ENCODE measurements at places on chromosomes 2 and 18.

DNA sequence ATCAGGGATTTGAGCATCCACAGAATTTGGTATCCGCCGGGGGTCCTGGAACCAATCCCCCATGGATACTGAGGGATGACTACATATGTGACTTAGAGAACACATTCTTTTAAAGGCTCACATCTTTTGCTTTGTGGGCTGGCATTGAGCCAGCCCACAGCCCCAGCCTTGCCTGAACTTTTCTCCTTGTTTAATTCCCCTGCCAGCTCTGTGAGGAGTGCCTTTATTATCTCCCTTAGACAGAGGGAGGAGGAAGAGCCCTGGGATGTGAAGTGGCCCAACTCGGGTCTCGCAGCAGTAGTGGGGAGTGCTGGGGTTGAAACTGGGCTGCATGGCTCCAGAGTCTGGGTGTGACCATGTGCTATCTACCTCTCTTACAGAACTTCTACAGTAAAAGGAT lies 7.6 kb downstream of the TTC39C start:
- no peak for DNase-seq

- no peak for DNase-seq
Measured at GRCh38 chr2:216299588-216299987, 72.7 kb downstream of the MARCHF4 start.

- no peak for DNase-seq
Measured at GRCh38 chr2:54207666-54208195, 48.3 kb downstream of the TSPYL6 start.

GRCh38 chr18:78776151-78776550 lies 203.5 kb upstream of the SALL3 start:
- DNase-seq: no peak

DNA sequence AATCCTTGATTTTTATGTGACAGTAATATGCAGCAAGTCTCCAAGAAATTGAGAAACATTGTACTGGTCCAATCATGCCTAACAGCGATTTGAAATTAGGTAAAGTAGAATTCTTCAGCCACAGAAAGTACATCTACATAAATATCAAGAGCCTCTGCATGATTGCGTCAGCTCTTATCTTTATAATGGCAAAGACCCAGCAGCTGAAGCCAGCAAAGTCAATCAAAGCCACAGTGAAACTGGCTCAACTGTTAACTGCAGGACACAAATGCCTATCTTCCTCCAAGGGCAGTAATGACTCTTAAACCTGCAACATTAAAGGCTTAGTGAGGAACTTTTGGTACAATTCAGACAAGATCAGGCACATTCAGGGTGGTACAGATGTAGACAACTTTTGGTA lies 102.5 kb downstream of the BARD1 start:
- DNase-seq: no peak

GRCh38 chr2:768451-768850 lies 91.2 kb upstream of the TMEM18 start:
- DNase-seq: no peak

- no peak for DNase-seq
Measured at GRCh38 chr18:33840212-33840593, 262.2 kb downstream of the ASXL3 start.

DNA sequence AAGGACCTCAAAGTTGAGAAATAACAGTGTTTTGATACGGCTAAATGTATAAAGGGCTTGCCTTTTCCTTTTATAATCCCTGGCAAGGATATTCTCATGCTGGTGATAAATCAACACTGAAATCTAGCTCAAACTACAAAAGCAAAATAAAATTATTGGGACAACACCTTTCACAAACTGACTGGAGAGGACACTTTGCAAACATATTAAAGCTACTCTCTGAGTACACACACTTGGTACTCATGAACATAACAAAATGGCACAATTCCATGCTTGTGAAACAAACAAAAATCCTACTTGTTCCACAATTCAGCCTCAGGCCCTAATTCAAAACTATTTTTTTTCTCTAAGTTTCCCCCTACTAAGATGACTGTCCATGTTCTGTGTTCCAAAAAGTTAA lies 305.8 kb downstream of the ETAA1 start:
- DNase-seq: no peak

GRCh38 chr2:108625186-108625827 lies 91.0 kb downstream of the LIMS1 start:
- DNase-seq: no peak

- no peak for DNase-seq
Measured at GRCh38 chr18:57947117-57947516, 96.9 kb upstream of the NEDD4L start.

Measured in cortex of kidney (tissue), 1 donor.